ENCODE measurements at places on chromosomes 7 and 10.

DNA sequence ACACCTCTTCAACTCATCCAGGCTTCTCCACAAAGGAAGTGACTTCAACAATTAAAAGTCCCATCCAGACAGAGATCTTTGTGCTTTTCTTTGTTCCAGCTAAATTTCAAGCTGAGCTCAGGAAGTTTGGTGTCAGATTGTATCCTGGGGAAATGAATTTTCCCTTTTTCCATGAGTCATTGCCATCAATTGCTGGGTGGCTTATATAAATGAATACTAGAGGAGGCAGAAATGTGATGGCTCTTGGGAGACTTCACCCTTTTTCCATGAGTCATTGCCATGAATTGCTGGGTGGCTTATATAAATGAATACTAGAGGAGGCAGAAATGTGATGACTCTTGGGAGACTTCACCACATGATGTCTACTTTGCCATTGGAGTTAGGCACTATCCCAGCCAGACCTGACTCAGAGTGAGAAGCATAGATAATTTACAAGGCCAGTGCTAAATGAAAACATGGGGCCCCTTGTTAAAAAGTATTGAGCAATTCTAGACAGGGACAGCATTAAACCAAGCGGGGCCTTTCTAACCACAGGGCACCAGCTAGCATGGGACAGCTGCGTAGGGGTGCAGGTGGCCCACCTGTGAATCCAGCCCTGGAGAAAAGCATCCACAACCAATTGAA lies 339.2 kb upstream of the PODXL start:
- DNase-seq = peak; percentile 11

DNA sequence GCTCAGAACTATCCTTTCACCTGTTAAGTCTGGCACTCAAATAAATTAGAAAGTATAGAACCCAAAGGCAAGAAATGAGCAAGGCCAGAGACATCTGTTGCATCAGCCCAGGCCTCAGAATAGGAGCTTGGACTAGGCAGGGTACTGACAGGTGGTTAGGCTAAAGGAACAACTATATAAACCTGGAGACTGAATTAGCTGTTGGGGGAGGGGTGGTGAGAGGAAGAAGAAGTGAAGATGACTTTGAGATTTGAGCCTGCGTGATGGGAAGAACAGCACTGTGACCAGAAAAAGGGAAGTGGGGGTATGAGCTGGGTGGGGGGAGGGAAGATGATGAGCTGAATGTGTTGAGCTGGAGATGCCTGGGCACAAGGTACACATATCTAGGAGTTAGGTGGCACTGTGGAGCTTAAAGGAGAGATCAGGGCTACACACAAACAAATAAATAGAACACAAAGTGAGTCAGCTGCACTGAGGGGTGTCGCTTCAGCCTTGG lies 244.7 kb downstream of the PTEN start:
- no peak for DNase-seq

GRCh38 chr7:37352974-37353948 lies 95.4 kb downstream of the ELMO1 start:
- no peak for DNase-seq

- DNase-seq = peak; percentile 26
Measured at GRCh38 chr7:17774248-17774647, 166.0 kb downstream of the SNX13 start.

DNA sequence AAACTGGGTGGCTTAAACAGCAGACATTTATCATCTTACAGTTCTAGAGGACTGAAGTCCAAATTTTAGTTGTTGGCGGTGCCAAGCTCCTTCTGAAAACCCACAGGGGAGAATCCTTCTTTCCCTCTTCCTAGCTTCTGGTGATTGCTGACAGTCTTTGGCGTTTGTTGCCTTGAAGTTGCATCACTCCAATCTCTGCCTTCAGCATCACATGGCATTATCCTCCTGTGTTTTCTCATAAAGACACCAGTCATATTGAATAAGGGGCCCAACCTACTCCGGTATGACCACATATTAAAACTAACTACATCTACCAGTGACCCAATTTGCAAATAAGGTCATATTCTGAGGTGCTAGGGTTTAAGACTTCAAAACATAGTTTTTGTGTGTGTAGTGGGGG lies 472.1 kb upstream of the IGFBP3 start:
- DNase-seq = no peak

- no peak for DNase-seq
Measured at GRCh38 chr7:31129067-31129466, 77.0 kb downstream of the ADCYAP1R1 start.

DNA sequence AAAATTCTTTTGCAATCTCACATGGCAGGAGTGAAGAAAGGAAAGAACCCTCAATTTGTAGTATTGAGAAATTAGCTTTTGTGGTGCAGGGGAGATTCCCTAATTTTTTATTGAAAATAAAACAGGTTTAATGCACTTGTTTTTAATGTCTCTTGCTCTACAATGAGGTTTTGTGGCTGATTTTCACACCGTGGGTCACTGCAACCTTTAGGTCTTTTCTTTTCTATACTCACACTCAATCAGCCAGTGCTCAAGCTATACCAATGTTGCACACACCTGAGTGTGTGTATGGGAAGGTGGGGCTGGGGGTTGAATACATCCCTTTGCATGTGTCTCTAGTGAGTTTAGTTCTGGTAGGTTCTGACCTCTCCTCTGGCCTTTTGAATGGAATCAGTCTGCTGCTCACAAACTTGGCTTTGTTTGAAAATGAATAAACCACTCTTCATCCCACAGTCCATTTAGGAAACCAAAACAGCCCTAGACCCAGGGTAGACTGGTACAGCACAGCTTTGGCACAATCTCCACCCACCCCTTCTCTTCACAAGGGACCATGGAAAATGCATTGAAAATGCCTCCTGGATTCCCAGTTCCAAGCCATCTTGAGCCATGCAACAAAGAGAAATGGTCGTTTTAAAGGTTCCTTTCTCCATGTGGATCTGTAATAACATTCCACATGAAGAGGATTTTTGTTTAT lies 411.5 kb downstream of the SFMBT2 start:
- no peak for DNase-seq

DNA sequence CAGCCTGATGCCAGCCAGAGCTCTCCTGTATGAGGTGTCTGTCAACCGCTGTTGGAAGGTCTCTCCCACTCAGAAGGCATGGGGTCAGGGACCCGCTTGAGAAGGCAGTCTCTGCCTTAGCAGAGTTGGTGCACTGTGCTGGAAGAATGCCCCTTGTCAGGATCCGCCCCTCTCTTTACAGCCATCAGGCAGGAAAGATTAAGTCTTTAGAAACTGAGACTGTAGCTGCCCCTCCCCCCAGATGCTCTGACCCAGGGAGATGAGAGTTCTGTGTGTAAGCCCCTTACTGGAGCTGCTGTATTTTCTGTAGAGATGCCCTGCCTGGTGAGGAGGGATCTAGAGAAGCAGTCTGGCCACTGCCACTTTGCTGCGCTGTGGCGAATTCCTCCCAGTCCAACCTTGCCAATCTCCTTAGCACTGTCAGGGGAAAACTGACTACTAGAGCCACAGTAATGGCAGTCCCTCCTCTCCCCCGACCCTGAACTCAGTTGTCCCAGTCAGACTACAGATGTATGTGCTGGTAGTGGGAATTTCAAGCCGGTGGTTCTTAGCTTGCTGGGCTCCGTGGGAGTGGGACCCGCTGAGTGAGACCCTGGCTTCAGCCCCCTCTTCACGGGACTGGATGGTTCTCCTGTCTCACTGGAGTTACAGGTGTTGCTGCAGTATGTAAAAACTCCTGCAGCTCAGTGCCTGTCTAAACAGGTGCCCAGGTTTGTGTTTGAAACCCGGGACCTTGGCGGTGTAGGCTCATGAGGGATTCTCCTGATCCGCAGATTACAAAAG lies 285.5 kb upstream of the ZWINT start:
- DNase-seq = no peak

DNA sequence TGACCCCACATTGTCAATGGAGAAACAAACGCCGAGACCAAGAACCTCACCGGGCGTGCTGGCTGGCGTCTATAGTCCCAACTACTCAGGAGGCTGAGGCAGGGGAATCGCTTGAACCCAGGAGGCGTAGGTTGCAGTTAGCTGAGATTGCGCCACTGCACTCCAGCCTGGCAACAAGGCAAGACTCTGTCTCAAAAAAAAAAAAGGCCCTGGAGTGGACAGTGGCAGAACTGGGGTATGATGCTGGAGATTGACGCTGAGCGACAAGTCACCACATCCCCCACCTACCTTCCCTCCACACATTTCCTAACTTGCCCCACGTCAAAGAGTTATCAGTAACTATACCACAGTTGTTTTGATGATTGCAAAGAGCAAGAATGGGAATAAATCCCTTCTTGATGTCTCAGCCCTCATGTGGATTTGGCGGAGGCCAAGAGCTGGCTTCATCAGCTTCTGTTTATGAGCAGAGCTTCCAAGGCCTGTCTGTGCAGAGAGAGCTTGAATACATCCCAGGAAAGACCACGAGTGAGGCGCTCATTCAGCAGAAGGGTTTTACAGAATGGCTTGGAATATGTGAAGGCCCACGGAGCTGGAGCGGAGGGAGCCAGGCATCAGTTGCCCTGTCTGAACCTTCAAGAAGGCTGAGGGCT lies 28.0 kb upstream of the TNS3 start:
- DNase-seq = peak; percentile 91

- no peak for DNase-seq
Measured at GRCh38 chr7:87505557-87506245, 30.2 kb upstream of the ABCB4 start.

- no peak for DNase-seq
Measured at GRCh38 chr7:17385612-17386011, 87.2 kb downstream of the AHR start.

DNA sequence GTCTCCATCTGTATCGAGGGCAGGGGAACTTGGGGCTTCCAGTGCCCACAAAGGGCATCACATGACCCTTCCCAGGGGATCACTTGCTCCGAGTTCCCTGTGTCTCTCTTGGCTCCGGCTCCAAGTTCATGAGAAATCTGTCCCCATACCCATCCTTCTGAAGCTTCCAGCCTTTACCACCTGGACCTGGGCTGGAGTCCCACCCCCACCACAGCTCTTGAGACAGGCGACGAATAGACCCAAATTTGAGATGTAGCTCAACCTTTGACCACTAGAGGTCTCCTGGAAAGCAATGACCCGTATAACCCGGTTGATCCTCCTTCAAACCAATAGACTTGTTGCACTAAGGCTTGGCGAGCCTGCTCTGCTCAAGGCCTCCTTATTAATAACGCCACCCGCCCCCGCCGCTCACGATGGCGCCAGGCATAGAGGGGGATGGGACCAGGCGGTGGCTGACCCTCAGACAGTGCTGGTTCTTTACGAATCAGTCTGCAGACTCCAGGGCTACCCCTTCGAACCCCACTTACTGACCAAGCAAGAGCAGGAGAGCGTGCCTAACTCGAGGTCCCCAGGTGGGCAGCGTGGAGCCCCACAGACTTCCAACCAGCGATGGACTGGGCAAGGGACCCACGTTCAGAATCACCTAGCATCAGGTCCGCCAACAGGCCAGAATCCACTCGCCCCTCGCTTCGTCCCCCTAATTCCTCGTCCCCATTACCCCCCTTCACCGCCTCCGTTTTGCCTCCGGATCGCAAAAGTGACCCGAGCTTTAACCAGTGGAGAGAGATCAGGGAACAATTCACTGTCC lies 4.4 kb upstream of the ARID5B start:
- DNase-seq = no peak

GRCh38 chr10:32379318-32379949 lies 32.5 kb upstream of the EPC1 start:
- DNase-seq = no peak

- DNase-seq = no peak
Measured at GRCh38 chr7:132568962-132569361, 7.3 kb downstream of the PLXNA4 start.

- DNase-seq = no peak
Measured at GRCh38 chr7:65972976-65973375, 9.0 kb downstream of the GUSB start.

- DNase-seq = no peak
Measured at GRCh38 chr7:112400141-112400540, 50.1 kb upstream of the IFRD1 start.

- DNase-seq = no peak
Measured at GRCh38 chr7:102255501-102255900, 31.2 kb upstream of the SH2B2 start.

DNA sequence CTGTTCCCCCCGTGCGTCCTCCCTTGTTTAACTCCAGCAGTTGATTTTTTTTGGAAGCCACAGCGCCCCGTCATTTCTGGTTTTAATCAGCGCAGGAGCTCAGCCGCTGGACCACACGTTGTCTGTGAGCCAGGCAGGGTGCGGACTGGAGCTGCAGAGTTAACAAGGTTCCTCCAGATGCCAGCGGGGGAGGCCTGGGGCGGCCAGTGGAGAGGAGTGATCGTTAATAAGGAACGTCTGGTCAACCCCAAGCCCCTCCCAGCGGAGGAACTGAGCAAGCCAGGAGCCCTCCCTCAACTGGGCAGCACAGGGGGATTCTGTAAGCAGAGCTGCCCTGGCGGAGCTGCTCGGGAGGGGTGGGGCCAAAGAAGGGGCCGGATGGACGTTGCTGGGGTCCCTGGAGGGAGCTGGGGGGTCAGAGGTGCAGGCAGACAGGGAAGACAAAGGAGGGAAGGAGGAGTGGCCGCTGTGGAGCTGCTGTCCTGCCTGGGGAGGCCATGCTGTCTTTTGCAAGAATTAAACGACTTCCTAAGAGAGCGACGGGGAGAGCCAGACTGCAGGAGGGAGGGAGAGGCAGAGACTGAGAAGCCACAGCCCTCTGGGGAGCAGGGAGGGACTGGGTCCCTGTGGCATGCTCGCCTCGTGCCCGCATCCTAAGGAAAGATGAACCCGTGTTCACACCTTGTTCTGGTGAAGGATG lies 537.1 kb upstream of the FOXK1 start:
- DNase-seq = no peak

GRCh38 chr10:74650613-74651012 lies 175.8 kb upstream of the KAT6B start:
- no peak for DNase-seq

DNA sequence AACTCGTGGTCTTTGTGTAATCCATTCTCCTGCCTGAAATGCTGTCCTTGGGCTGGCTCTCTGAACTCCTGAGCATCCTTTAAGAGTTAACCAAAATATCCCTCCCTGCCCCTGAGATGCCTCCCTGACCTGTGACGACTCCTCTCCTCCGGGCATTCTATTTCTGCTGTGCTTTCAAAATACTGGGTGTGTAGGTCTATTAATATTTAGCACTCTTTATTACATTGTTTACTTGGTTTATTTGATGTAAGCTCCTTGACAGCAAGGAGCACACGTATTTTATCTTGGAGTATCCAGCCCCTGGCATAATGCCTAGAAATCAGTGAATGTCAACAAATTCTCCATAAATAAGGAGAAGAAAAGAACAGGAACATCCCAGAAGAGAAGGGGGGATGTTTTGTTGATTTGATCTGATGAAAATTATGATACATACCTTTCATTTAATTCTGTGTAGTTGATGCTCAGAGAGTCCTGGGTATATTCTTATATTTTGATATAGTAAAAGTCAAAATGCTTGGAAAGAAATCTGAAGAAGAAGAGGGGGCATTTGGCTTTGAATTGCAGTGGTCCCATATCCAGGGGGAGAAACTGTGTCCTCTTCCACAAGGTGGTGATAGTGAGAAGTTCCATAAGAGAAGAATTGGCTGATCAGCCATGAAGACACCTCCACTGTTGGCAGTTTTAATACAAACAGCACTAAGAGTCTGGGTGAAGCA lies 107.7 kb upstream of the MPP7 start:
- DNase-seq = no peak
